ENCODE measurements at places on chromosomes 6 and 20.

DNA sequence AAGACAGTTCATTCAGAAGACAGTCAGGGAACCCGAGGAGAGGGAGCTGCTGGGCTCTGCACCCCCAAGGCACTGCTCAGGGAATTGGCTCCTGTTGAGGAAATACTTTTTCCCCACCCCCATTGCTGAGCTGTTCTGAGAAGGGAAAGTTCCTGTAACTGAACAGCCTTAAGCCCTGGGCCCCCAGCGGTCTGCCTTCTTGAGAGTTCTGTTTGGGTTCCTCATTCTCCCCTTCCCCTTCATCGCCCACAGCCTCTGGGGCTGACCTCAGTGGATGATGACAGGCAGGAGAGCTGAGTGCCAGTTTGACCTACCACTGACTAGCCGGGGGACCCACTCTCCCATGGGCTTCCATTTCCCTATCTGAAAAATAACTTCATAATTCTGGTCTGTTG is 10.7 kb downstream of the HCK start:
- no peak for DNase-seq

DNA sequence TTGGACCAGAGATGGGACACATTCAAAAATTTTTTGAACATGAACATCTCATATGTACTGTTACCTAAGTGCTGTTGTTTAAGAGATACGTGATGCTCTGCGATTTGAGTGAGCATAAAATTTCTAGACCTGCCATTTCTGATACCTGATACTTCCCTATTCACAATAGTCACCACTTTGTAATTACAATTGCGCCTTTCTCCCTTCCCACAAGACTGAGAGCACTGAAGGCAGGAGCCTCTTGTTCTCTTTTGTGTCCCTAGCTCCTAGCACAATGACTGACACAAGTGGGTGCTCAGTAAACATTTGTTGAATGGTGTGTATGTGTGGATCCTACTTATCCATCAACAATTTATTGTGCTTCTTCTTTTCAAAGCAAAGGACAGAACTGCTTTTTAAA is 92.8 kb upstream of the TMEM30A start:
- no peak for DNase-seq

- DNase-seq: peak; percentile 5
Measured at GRCh38 chr6:46014511-46015118, 1.0 kb downstream of the CLIC5 start.

DNA sequence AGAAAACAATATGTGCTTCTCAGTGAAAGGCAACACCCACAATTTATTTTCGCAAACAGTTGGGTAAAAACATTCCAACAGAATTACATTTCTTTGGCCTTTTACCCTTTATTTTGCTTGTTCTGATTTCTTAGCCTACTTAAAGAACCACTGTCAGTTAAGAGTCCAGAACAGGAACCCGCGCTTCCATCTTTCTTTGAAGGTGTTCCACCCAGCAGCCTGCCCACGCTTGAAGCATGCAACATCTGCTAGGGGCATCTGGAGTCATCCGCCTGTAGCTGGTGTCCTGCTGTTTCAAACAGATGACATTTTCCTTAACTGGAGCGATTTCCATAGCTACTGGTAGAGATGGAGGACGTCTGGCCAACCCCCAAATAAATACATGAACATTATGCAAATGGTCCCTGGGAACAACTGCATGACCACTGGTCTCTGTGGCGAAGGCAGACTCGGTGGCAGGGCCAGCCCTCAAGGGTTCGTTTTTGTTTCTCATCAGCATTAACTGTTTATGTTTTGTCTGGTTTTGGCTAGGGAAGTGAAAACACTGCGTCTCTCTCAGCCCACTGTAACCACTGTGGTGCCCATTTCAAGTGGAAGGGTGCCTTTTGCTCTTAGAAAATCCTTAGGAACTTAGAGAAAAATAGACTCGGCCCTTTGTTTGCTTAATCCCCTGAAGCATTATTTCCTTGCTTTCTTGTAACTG is 51.6 kb downstream of the LAMA4 start:
- DNase-seq: peak; percentile 71

GRCh38 chr6:160899671-160900430 is 91.7 kb upstream of the MAP3K4 start:
- no peak for DNase-seq

DNA sequence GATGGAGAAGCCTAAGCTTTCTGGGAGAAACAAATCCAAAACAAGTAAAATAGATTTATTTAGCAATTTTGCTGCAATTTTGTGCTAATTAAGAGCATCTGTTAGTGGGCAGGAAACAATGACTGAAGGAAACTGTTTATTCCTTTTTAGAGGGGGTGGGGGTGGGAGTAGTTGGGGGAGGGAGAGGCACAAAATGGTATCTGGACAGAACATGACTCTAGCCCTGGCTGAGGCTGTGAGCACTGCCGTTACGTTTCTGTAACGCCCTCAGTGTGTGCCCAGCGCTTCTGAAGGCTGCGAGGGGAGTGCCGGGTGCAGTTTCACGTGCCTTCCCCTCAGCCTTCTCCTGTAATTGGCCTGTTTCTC is 28.8 kb downstream of the METTL24 start:
- no peak for DNase-seq

GRCh38 chr20:47741669-47742608 is 43.3 kb downstream of the SULF2 start:
- DNase-seq: no peak

DNA sequence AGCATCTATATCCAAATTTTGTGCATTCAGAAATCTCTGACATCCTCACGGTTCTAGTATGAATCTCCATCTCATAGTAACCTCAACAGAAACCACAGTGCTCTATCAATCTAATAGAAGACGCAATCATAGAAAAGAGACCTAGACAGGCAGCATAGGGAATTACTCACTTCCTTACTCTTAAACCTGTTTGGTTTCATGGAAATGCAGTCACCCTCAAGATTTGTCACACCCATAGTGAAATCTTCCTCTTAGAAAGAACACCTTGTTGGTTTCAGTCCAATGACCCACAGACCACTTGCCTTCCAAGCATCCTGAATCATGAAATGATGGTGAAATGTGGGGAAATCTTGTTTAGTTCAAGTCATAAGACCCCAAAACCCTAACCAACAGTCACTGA is 166.1 kb upstream of the PRDM1 start:
- DNase-seq: no peak

GRCh38 chr20:17612287-17612991 is 42.6 kb downstream of the DSTN start:
- peak; percentile 62 for DNase-seq

DNA sequence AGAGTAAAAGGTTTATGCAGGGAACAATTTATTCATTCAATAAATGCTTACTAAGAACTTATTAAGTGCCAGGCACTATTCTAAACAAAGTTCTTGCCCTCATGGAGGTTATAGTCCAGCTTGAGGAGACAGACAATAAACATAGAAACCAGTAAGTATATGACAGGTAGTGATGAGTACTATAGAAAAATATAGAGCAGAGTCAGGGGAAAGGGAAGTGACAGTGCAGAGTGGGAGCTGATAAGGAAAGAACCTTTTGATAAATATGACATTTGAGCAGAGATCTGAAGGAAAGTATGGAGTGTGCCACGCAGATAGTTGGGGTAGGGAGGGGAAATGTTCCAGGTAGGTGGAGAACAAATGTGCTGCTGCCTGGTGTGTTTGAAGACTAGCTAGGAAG is 12.1 kb downstream of the ACSS2 start:
- DNase-seq: no peak

DNA sequence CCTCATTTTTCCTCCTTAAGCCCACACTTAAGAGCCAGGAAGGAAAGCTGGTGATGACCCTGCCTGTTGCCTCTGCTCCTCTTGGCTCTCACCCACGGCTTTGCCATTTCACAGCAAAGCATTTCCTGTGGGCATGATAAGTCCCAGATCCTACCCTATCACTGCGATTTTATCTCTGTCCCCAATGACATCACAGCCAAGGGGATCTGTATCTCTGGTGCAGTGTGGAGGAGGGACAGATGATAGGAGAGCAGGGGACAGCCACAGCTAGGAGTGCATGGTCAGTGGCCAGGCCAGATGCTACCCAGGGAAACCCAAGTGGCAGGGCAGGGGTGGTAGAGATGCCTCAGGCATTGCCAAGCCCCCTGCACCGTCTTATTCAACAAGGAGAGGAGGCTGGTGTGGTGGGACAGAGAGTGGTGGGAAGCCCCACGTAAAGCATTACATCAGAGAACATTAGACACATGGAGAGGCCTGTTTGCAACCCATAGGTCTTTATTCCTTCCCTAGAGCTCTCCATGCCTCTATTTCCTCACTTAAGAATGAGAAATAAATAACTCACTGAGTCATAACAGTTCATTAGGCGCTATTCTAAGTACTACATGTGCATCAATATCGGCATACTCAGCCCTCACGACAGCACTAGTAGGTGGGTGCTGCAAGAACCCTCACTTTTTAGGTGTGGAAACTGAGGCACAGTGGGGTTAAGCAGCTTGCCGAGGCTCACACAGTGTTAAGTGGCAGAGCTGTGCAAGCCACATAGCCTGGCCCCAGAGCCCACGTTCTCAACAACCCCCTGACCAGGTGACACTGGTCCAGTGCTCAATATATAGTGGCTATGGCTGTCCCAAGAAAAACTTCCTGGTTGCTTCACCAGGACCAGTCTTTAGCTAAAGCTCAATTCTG is 4.6 kb downstream of the TFEB start:
- no peak for DNase-seq

DNA sequence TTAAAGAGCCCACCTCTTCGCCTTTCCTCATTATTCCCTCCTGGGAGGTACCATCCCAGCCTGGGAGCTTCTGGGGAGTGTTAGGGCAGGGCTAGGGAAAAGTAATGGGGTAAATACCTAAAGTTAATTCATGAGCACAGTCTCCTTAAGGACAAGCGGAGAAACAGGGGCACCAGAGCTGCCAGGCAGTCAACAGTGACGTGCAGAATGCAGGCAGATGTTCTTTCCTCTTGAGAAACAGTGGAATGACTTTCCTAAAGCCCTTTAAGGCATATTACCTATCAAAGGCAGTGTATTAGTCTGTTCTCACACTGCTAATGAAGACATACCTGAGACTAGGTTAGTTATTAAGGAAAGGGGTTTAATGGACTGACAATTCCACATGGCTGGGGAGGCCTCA is 76.3 kb downstream of the RNF144B start:
- no peak for DNase-seq

DNA sequence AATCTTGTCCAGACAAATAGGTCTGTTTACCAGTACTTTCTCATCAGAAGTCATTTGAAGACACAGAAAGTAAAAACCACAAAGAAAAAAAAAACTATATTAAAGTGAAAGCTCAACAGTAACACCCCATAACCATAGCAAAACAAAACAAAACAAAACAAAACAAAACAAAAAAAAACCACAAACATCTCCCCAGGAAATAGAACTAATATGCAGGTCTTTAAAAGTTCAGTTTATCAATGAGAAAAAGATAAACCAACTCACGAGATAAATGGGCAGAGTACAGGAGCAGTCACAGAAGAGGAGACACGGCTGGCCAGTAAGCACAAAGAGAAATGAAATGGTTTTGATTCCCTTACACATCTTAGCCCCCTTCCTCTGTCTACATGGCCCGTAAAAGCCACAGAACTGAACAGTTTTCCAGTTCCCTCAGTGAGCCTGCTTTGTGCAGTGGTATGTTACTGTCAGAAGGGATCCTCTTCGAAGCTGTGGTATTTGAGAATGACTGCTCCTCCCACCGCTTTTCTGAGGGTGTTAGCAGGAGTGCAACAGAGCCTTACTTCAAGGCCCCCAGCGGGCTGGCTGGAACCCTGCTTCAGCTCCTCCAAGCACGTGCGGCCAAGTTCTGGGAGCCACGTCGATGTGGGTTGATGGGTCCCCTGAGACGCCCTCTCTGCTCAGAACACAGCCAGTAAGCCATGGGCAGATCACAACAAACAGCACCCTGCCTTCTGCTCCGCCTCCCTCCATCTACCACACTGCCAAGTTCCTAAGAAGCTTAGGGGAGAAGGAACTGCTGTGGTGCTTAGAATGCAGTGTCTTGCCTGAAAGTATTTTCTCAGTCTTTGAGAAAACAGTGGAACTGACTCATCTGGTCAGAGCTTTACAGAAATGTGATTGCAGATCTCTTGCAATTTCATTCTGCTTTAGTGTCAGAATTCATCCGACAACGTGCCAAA is 14.0 kb downstream of the UST start:
- peak; percentile 94 for DNase-seq

DNA sequence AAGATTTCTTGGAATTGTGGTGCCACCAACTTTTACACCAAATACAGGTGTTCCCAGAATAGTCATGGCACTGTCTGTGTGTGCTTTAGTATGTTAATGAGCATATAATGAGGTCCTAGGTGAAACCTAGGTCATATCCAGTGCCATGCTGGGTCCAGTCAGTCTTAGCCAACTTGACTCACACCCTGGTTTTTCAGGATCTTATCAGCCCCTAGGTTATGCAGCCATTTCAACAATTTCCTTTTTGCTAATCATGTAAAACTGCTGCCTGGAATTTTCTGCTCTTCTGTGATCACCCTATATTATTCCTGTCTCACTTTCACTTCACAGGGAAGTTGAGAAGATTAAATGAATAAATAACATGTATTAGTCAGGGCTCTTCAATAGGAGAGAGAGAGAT is 23.7 kb downstream of the SDHAF4 start:
- no peak for DNase-seq

DNA sequence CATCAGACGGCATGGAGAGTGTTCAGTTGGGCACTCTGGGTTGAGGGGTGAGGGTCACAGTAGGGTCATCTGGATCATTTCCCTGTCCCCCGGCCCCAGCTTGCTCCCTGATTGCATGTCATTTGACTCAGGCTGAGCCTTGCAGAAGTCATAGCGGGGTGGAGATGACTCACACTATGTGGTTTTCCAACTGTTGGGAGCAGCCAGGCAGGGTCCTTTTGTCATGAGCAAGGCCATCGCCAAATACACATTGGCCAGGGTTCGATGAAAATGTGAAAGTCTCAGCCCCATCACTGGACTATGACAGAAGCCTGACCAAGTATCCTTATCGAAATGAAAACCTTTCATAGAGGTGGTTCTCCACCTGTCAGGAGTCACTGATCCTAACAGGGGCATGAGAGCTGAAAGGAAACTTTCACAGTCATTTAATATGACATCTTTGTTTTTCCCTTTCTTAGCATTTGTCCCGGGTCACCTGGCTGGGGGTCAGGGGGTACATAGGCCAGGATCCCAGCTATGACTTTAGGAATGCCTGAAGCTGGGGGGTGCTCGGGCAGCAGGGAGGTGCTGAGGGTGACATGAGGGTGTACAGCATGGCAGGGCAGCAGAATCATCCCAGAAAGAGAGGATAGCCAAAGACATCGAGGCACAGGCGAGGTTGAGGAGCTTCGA is 70.2 kb upstream of the CD93 start:
- DNase-seq: peak; percentile 79

DNA sequence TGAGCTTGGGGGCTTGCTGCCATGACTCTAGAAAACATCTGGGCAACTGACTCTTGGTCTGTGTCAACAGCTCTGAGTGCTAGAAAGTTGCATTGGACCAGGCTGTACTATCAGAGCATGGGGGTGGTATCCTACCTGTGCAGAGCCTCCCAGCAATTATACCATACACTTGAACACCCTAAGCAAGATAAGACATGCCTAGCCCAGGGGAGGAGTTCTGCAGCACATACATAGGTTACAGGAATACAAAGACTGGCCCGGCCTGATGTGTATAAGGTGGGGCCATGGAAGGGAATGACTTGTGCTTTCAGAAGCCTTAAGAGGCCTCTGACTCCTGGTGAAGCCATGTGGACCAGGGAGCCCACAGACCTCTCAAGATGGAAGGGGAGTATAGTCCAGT is 11.4 kb upstream of the MOCS1 start:
- no peak for DNase-seq

GRCh38 chr6:146423452-146423851 is 120.2 kb upstream of the RAB32 start:
- DNase-seq: no peak

- no peak for DNase-seq
Measured at GRCh38 chr20:40691566-40692239, 2.7 kb upstream of the MAFB start.
